ENCODE measurements at places on chromosomes 7 and 10. TPM values are rescaled to one million over a fixed set of nuclear protein-coding genes. Genes with fewer than 3 reads are reported as not detected.

PDIA4 gene
- total RNA-seq, result 40.6 TPM

ZNHIT1 gene
- 87.9 TPM for total RNA-seq

C10orf53 gene
- not detected for total RNA-seq

OR2A1 gene
- total RNA-seq, result not detected

PRSS37 gene
- total RNA-seq, result not detected

DNA2 gene
- 2.3 TPM for total RNA-seq

OR2A5 gene
- not detected for total RNA-seq

- H3K4me3 ChIP-seq, result no peak overlapping the region
- no peak overlapping the region for H3K27ac ChIP-seq
- H3K27me3 ChIP-seq, result no peaks in the 10 kb centered on the region
- DNase-seq, result no peak
These were observed 7.1 kb upstream of the SEMA3E start for GRCh38 chr7:83655951-83656556.

DNA sequence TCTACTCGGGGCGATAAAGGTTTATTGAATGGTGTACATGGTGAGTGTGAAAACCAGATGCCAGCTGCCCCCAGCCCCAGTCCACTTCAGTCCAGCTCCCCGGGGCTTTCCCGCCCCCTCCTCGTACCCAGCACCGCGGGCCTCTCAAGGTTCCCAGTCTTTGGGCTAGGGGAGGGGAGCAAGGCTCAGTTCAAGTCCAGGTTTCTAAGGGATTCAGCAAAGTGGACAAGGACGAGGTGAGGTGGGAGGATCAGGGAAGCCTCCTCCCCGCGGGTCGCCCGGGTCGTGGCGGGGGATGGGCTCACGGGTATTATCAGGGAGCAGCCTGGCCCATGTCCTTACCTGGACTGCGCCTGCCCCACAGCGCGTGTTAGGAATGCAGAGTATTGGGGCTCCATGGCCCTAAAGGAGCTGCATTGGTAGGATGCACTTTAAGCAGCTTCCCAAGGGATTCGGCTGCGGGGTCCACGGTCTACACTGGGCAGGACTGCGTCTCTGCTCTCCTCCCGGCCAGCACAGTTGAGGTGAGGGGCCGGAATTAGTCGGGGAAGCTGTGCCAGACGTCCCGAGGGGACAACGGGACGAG, 541 bp upstream of the PFKFB3 start:
- DNase-seq, result no peak
- H3K4me1 ChIP-seq, result peaks cover 78% of the 10 kb centered on the region
- H3K27me3 ChIP-seq, result no peaks in the 10 kb centered on the region
- peak overlapping the region; percentile 90 for H3K4me3 ChIP-seq
- H3K36me3 ChIP-seq, result no peaks in the 10 kb centered on the region
- peak overlapping the region; percentile 82 for H3K27ac ChIP-seq

GRCh38 chr7:115678086-115678982, 352.2 kb downstream of the TFEC start:
- H3K4me1 ChIP-seq, result no peaks in the 10 kb centered on the region
- DNase-seq, result no peak
- H3K27me3 ChIP-seq, result no peaks in the 10 kb centered on the region
- no peak overlapping the region for H3K4me3 ChIP-seq

- H3K4me1 ChIP-seq, result no peaks in the 10 kb centered on the region
- no peaks in the 10 kb centered on the region for H3K36me3 ChIP-seq
- no peak overlapping the region for H3K27ac ChIP-seq
- H3K4me3 ChIP-seq, result no peak overlapping the region
- no peaks in the 10 kb centered on the region for H3K27me3 ChIP-seq
These were observed 37.0 kb downstream of the SEC61G start for GRCh38 chr7:54722026-54722425.

GRCh38 chr7:901388-902154, 25.2 kb downstream of the GET4 start:
- no peak overlapping the region for H3K4me3 ChIP-seq
- peaks cover 5% of the 10 kb centered on the region for H3K36me3 ChIP-seq
- H3K27ac ChIP-seq, result no peak overlapping the region
- H3K4me1 ChIP-seq, result peaks cover 11% of the 10 kb centered on the region
- H3K27me3 ChIP-seq, result no peaks in the 10 kb centered on the region

DNA sequence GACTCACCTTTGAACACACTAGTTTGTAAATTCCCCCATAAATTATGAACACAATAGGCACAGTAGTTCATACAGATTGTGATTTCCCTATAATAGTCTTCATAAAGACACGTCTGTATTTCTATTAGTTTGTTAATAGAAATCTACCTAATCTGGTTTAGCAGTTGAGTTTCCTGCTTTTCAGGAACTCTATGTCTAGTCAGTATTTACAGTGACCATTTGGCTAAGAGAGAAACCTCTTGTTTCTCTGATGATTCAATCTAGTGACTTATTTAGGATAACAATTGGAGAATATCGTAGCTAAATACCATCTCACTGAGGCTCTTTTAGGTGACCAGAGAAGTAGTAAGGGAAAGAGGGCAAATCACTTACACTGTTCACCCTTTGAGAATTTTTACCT, 5.9 kb upstream of the HERPUD2 start:
- peaks cover 9% of the 10 kb centered on the region for H3K4me1 ChIP-seq
- no peak overlapping the region for H3K4me3 ChIP-seq
- no peaks in the 10 kb centered on the region for H3K27me3 ChIP-seq
- no peaks in the 10 kb centered on the region for H3K36me3 ChIP-seq

- DNase-seq, result no peak
- H3K4me1 ChIP-seq, result no peaks in the 10 kb centered on the region
- no peak overlapping the region for H3K4me3 ChIP-seq
- no peaks in the 10 kb centered on the region for H3K27me3 ChIP-seq
These were observed 139.9 kb downstream of the COL28A1 start for GRCh38 chr7:7395785-7396184.

DNA sequence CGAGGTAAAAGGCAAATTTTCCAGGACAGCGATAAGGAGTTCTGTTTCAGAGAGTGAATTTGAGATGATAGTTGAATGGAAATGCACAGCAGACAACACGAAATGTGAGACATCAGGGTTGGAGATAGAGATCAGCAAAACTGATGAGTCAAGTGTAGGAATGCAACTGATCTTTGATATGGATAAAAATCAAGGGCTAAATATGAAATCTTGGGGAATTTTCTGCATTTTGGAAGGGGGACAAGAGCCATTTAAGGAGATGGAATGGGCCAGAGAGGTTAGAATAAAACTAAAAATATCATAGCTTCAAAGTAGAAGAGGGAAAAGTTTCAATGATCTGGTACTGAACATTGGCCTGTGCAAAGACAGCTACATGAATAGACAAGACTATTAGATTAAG, 11.5 kb downstream of the CISD1 start:
- H3K27me3 ChIP-seq, result no peaks in the 10 kb centered on the region
- H3K27ac ChIP-seq, result no peak overlapping the region
- no peaks in the 10 kb centered on the region for H3K36me3 ChIP-seq
- DNase-seq, result no peak
- H3K4me3 ChIP-seq, result no peak overlapping the region

GRCh38 chr10:22701132-22701826, 13.1 kb downstream of the PIP4K2A start:
- no peaks in the 10 kb centered on the region for H3K36me3 ChIP-seq
- H3K27ac ChIP-seq, result no peak overlapping the region
- no peak overlapping the region for H3K4me3 ChIP-seq
- no peak for DNase-seq
- H3K27me3 ChIP-seq, result no peaks in the 10 kb centered on the region

DNA sequence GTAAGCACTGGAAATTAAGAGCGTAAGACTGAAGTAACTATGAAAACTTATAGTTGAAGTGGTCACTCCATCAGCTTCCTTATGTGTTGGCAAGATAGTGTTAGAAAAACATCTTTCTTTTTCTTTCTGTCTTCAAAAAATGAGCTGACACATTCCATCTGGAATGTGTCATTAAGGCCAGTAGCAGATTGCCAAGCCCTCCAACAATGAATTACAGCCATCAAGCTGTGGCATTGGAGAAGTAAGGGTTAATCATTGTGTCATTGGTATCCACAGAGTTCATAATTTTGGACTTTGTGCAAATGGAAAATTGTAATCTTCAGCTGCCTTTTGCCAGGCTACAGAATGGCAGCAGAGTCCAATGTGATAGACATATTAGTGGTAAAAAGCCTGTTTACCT, 926.3 kb downstream of the NRG3 start:
- no peaks in the 10 kb centered on the region for H3K4me1 ChIP-seq
- H3K4me3 ChIP-seq, result no peak overlapping the region
- DNase-seq, result no peak
- no peak overlapping the region for H3K27ac ChIP-seq
- H3K36me3 ChIP-seq, result no peaks in the 10 kb centered on the region

DNA sequence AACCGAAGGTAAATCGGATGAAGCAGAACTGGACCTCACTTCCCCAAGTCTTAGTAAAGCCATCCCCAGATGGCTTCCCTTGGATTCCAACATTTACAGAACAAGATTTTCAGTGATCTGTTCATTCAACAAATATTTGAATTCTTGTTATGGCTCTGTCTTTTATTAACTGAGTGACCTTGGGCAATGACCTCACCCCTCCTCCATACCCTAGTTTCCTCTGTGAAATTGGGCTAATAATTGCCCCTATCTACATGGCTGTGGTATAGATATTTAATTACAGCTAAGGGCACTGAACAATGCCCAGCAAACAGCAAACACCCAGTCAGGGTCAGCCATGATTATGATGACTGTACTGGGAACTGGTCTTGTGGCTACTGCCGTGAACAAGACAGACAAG, 19.1 kb downstream of the TECTB start:
- H3K27ac ChIP-seq, result no peak overlapping the region
- H3K4me3 ChIP-seq, result no peak overlapping the region
- DNase-seq, result no peak
- H3K4me1 ChIP-seq, result no peaks in the 10 kb centered on the region
- no peaks in the 10 kb centered on the region for H3K36me3 ChIP-seq

DNA sequence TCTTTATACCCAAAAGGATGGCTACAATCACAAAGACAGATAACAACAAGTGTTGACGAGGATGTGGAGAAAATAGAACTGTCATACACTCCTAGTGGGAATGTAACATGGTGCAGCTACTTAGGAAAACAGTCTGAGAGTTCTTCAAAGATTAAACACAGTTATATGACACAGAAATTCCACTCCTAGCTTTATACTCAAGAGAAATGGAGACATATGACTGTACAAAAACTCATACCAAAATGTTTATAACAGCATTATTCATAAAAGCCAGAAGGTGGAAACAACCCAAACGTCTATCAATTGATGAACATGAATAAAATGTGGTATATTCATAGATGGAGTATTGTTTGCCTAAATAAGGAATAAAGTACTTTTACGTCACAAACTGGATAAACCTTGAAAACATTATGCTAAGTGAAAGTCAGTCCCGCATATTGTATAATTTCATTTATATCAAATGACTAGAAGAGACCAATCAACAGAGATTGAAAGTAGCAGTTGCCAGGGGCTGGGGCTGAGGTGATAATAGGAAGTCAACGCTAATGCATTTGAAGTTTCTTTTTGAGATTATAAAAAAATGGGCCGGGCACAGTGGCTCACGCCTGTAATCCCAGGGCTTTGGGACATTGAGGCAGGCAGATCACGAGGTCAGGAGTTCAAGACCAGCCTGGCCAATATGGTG, 61.6 kb upstream of the SRPK2 start:
- H3K27ac ChIP-seq, result no peak overlapping the region
- no peaks in the 10 kb centered on the region for H3K4me1 ChIP-seq
- no peak overlapping the region for H3K4me3 ChIP-seq
- H3K27me3 ChIP-seq, result no peaks in the 10 kb centered on the region
- no peaks in the 10 kb centered on the region for H3K36me3 ChIP-seq

- DNase-seq, result no peak
- H3K27me3 ChIP-seq, result no peaks in the 10 kb centered on the region
- peak overlapping the region; percentile 91 for H3K27ac ChIP-seq
- H3K36me3 ChIP-seq, result no peaks in the 10 kb centered on the region
- peaks cover 25% of the 10 kb centered on the region for H3K4me1 ChIP-seq
These were observed 1.1 kb downstream of the ADK start for GRCh38 chr10:74151879-74152722.

DNA sequence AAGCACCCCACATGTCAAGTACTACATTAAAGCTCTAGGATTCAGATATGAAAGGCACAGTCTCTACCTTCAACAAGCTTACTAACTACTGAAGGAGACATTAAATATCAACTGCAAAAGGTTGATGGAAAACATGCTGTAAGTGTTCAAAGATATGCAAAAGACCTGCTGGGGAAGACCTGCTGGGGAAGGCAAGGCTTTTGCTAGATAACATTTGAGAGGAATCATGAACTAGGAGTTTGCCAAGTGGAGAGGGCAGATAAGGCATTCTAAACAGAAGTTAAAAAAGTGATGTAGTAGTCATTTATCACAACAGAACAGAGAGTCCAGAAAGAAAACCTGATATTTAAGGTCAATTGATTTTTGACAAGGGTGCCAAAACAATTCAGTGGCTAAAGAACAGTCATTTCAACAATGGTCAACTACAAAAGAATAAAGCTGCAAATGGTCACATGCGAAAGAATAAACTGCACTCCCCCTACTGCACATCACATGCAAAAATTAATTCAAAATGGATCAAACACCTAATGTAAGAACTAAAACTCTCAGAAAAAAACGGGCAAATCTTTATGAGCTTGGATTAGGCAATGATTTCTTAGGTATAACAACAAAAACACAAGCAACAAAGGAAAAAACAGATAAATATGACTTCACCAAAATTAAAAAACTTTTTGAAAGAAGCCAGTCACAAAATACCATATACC, 23.0 kb upstream of the MSS51 start:
- no peak overlapping the region for H3K4me3 ChIP-seq
- no peaks in the 10 kb centered on the region for H3K4me1 ChIP-seq
- no peak for DNase-seq
- H3K36me3 ChIP-seq, result peaks cover 61% of the 10 kb centered on the region

GRCh38 chr7:117076426-117076943, 123.2 kb downstream of the ST7 start:
- no peak overlapping the region for H3K27ac ChIP-seq
- H3K4me1 ChIP-seq, result no peaks in the 10 kb centered on the region
- DNase-seq, result no peak
- no peaks in the 10 kb centered on the region for H3K27me3 ChIP-seq
- H3K36me3 ChIP-seq, result no peaks in the 10 kb centered on the region
- no peak overlapping the region for H3K4me3 ChIP-seq

- no peaks in the 10 kb centered on the region for H3K36me3 ChIP-seq
- H3K27ac ChIP-seq, result no peak overlapping the region
- DNase-seq, result no peak
- H3K4me3 ChIP-seq, result no peak overlapping the region
- no peaks in the 10 kb centered on the region for H3K27me3 ChIP-seq
These were observed 249.1 kb upstream of the PITRM1 start for GRCh38 chr10:3421537-3422257.

GRCh38 chr10:46268076-46268881, 18.5 kb upstream of the ANTXRL start:
- H3K4me1 ChIP-seq, result no peaks in the 10 kb centered on the region
- H3K27me3 ChIP-seq, result no peaks in the 10 kb centered on the region

DNA sequence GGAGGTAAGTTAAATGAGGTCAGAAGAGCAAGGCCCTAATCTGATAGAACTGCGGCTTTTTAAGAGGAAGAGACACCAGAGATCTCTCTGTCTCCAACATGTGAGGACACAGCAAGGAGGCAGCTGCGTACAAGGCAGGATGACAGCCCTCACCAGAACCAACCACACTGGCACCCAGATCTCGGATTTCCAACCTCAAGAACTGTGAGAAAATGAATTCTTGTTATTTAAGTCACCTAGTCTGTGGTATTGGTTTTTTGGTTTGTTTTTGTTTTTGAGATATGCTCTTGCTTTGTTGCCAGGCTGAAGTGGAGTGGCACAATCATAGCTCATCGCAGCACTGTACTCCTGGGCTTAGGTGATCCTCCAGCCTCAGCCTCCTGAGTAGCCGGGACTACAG, 127.2 kb downstream of the DLG5 start:
- no peak for DNase-seq
- no peak overlapping the region for H3K4me3 ChIP-seq
- H3K27me3 ChIP-seq, result no peaks in the 10 kb centered on the region
- H3K4me1 ChIP-seq, result peaks cover 13% of the 10 kb centered on the region

GRCh38 chr10:118557946-118558345, 37.5 kb downstream of the PRLHR start:
- no peak overlapping the region for H3K27ac ChIP-seq
- no peak overlapping the region for H3K4me3 ChIP-seq
- H3K4me1 ChIP-seq, result no peaks in the 10 kb centered on the region
- no peaks in the 10 kb centered on the region for H3K36me3 ChIP-seq
- no peaks in the 10 kb centered on the region for H3K27me3 ChIP-seq
